NCI-H460 (cell line): ENCODE measurements at places on chromosomes 16 and 17. TPM values are rescaled to one million over a fixed set of nuclear protein-coding genes. Genes with fewer than 3 reads are reported as not detected.

- no peak for DNase-seq
Measured at GRCh38 chr17:60362329-60362728, 29.6 kb downstream of the USP32 start.

DNA sequence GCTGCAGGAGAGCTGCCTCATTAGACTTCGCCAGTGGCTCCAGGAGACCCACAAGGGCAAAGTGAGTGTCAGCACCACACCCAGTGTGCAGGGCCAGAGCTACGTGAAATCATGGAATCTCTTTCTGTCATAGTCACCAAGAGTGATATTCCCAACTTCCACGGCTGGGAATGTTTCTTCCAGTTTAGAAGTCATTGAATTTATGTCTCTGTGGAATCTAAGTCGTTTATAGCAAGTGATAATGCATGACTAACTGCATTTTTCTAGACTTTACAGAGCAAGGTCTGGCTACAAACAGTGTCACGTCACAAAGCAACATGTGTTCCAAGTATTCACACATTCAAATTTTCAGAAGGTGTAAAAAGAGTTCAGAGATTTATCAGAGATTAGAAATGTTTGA is 55.5 kb downstream of the SEC14L1 start:
- DNase-seq: no peak

DNA sequence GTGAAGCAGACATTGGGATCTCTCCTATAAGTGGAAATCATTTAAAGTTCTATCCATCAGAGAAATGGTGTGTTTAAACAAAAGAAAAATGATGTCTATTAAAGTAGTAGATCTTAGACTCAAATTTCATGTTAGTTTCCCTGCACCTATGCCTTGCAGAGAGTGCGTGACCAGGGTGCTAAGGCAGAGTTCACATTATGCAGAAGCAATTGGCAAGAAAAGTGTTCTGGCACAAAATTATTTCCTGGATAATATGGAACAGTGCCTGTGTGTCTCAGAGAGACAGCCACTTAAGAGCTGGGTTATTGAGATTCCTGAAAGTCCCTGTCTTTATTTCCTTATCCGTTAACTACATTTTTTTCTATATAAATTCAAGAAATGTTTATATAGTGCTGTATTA is 457.0 kb downstream of the CDH8 start:
- no peak for DNase-seq

DNA sequence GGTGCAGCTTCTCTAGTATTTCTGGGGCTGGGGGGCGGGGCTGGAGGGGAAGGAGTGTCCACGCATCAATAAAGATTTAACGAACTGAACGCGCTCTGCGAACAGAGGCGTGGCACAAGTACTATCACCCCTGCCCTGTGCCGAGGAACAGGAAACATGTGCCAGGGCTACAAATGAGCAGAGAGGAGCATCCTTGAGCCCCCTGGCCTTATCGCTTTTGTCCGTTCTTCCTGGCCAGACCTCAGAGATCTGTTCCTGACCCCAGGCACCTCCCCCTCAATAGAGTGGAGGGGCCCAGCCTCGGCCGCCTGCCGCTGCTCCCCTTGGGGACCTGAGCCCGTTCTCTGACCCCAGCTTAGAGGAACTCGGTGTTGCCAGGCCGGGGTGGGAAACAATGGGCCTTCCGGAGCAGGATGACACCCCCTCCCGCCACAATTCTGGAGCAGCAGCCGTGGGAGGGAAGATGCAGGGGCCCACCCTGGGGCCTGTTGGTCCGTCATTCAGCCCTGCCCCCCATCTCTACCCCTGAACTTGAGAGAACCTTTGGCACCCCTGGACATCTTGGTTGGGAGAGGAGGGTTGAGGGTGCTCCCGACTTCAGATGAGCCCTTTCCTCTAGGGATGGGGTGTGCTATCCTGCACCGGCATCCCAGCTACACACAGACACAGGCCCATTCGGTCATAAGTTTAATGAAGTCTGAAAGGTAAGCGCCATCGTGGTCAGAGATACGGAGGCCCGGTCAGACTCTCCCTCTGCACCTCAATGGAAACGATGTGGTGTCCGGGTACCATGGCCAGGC is 1.1 kb downstream of the NAA38 start:
- DNase-seq: no peak

GRCh38 chr17:42271006-42271778 is 5.0 kb downstream of the STAT5B start:
- no peak for DNase-seq

- DNase-seq: no peak
Measured at GRCh38 chr16:1916640-1916990, 1.6 kb downstream of the HS3ST6 start.

GRCh38 chr16:7318686-7319085 is 14.0 kb upstream of the RBFOX1 start:
- no peak for DNase-seq

Gene CDK10
- 30.2 and 42.3 TPM in 2 replicates for total RNA-seq

Gene RCVRN
- not detected in 2 replicates for total RNA-seq

Gene PDILT
- total RNA-seq: not detected in 2 replicates

Gene MKS1
- 20.2 and 22.1 TPM in 2 replicates for total RNA-seq

Gene TEKT1
- total RNA-seq: not detected in 2 replicates

Gene HBA2
- total RNA-seq: not detected in 2 replicates

Gene RAB26
- 0.66 and 1.2 TPM in 2 replicates for total RNA-seq
